ENCODE measurements at places on chromosomes 3 and 15.

GRCh38 chr15:42933886-42934667 is 13.5 kb upstream of the TTBK2 start:
- no peak for DNase-seq

DNA sequence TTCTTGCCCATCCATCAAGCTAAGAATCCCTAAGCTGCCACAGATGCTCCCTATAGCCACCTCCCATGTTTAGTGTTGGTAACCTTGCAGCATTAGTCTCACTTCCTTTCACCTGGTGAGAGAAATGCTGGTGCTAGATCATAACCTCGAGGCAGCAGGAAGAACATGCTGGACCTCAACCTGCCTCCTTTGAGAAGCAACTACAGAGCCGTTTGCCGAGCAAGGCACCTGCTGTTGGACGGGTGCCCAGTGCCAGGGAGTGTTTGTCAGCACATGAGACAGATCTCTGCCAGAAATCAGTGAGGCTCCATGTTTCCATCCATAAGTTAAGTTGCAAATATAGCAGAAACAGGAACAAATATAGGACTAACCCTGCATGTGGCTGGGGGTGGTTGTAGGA is 955.7 kb downstream of the TUSC7 start:
- no peak for DNase-seq

- no peak for DNase-seq
Measured at GRCh38 chr15:58391088-58391487, 40.7 kb upstream of the LIPC start.

GRCh38 chr3:156787001-156787400 is 39.2 kb upstream of the LEKR1 start:
- DNase-seq, result no peak

DNA sequence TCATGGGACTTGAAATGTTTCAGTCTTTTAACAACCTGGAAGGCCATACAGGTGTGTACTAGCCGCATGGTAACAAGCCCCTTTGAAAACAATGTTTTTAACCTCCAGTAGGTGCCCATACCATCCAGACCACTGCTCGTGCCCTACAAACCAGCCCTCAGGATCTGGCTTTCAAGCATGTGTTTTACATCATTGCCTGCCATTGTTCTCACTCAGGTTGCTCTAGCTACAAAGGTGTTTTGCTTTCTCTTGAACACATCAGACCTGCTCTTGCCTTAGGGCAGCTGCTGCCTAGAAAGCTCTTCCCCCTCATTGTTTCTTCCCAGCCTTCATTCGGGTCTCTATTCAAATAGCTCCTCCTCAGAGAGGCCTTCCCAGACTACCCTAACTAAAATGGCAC is 32.3 kb upstream of the MAP3K13 start:
- DNase-seq, result no peak

- DNase-seq, result no peak
Measured at GRCh38 chr15:101322016-101322695, 27.1 kb upstream of the SNRPA1 start.

DNA sequence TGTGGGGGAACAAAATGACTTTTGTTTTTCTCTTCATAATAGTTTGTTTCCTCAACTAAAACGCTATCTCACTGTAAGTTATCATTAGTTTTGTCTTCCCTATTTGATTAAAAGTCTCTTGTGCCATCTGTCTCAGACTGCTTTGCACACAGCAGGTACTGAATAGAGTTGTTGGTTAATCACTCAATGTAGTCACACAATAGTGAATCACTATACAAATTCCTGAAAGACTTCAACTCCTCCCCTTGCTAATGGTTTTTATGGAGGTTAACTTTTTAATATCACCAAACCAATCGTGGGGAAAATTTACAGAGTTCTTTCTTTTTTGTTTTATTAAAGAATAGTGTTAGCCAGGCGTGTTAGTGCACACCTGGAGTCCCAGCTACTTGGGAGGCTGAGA is 2.6 kb upstream of the NGLY1 start:
- no peak for DNase-seq

DNA sequence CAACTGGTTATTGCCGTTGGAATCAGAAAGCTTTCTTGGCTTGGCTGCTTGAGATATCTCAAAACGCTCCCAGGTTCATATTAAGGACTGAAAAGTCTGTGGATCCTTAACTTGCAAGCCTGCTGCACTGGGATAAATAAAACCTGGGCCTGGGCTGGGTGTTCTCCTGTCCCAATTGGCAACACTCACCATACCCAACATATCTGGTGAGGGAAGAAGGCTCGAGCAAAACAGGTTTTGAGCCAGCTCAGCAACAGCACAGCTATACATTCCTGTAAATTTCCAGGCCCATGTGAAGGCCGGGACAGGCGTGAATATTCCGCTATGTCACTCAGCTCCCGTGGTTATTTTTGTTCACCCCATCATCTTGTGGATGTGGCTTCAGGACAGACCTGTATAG is 169.0 kb upstream of the BCL6 start:
- no peak for DNase-seq

DNA sequence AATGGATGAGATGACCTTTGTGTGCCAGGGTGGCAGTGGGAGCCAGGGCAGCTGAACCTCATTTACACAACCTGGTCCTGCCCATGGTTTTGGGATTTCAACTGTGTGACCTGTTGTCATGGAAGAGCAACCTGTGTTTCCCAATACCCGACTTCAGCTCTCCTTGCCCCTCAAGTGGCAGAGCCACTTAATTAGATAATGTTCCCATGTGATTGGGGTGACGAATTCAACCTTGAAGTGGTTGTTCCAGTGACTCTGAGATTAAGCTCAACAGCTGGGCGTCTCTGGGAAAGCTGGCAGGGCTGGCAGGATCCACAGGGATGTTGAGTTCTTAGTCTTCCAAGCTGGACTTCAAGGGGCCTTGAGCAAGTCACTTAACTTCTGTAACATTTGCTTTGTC is 71.0 kb downstream of the THSD4 start:
- no peak for DNase-seq

DNA sequence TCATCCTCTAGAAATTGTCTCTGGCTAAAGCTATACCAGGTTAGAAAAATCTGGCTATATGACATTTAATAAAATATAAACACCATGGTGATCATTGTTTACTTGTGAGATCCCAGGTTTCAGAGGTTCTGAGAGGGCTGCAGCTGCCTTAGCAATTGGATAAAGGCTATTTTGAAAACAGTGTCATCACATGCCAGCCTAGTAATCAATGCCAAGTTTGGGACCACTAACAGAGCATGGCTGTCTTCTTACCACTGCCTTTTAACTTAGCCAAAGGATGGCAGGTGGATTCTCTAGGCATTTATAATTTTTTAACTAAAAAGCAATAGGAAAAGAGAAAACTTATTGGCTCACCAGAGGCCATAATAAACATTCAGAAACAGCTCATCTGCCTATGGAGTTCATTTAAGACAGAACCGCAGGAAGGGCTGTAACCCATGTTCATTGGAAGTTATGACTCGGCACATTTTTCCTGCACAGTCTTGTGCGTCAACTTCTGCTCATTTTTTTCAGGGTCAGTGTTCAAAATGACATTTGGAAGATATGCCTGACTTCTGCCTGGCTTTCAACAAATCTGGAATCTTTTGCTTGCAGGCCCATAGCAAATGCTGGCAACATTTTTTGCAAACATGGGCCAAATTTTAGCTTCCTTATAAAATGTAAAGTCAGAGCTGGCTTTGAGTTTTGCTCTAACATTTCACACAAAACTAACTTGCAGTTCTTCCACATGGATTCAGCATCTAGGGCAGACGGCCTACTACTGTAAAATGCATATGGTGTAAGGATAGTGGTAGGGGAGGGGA is 476.0 kb upstream of the TBL1XR1 start:
- DNase-seq, result no peak

DNA sequence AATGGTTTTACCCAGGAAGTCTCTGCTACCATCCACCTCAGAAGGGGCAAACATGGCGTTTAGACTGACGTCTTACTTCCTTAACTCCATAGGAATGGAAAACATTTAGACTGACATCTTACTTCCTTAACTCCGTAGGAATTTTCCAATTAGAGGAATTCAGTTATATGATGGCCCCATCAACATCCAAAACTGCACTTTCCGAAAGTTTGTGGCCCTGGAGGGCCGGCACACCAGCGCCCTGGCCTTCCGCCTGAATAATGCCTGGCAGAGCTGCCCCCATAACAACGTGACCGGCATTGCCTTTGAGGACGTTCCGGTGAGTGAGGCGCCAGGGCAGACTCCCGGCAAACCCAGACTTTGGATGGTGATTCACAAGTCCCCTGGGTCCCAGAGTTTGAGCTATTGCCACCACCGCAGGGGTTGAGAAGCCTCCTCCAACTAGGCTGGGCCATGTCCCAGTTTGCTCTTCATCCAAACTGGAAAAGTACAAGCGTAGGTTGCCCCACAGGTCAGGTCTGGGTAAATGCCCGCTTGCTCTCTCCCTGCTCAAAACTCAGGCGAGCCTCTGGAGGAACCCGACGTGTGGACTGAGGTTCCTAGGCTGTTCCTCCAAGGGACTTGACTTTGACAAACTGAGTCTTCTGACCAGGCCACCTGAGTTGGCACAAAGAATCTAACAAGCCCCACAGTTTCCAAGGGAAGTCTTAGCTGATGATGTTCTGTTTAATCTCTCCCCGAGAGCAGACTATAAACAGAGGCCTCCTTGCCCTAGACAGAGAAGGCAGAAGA is 57.7 kb downstream of the MESD start:
- no peak for DNase-seq

DNA sequence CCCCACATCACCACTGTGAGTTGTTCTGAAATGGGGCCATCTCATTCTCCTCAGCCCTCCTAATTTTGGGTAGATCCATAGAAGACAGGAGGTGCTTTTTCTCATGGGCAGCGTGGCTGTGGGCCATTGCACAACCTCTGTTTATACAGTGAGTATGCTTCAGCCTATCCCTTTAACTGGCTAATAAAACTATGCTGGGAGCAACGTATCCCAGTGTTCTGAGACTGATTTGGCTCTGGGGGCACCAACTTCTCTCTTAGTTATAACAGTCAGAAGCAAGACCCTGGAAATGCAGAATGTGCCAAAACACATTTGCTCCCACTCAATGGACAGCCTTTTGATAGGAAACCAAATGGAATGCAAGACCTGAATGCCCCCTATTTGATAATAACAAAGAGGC is 97.1 kb upstream of the ICE2 start:
- no peak for DNase-seq

DNA sequence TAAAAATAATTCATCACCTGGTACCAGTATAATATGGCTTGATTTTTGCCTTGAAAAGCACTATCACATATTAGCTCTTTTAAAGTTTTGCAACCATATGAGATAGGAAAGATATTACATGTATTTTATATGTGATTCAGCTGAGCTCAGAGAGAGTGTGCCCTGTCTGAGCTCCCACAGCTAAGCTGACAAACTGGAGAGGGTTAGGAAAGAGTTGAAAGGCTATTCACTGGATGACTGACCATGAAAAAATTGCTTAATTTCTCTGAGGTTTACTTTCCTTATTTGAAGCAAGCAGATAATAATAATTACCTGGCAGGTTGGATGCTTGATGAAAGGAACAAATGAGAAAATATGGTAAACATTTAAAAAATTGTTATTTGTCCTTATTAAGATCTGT is 97.4 kb upstream of the CCDC80 start:
- no peak for DNase-seq

- no peak for DNase-seq
Measured at GRCh38 chr3:134658555-134658954, 7.7 kb upstream of the KY start.

DNA sequence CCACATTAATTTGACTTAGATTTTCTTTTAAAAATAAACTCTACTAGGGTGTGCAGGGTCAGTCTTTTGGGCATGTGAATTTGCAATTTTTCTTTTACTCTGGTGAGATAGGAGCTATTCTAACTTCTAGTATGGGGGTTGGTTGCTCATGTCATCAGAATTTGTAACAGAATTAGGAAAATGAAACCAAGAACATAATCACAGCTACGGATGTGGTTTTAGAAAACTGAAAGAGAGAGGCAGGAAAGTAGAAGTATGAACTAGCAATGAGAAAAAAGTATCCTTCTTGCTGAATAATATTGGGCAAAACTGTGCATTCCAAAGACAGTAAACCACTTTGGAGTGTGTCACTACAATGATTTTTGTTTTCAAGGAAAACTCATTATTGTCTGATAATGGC is 43.3 kb downstream of the ADPGK start:
- no peak for DNase-seq

DNA sequence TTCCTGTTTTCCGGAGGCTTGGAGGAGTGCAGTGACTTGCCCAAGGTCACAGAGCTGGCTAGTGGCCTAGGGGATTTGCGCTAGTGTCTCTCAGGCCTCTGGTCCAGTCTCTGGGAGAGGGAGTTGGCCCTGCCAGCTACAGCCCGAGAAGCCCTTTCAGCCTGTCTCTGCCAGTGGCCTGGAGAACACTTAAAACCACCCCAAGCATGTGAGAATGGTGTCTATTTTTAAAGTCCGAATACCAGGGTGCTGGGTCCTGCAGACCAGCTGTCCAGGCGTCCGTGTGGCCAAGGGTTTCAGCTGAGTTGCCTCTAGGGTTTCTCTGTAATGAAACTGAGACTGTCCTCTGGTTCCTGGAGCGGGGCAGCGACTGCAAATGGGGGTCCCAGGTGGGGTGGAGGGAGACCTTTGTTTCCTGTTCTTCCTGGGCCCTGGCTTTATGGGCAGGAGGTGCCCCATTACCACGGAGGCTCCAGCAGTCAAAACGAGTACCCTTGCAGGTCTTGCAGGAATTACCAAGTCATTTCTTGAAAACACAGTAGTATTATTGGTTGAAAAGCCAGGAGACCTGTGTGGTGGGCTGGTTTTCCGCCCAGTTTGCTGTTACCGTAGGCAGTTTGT is 2.2 kb downstream of the CAND2 start:
- no peak for DNase-seq

GRCh38 chr15:94480289-94480834 is 249.0 kb downstream of the MCTP2 start:
- no peak for DNase-seq
